ENCODE measurements at places on chromosomes 5 and 9.

- DNase-seq, result no peak
Measured at GRCh38 chr5:139882961-139883539, 87.4 kb downstream of the PSD2 start.

- DNase-seq, result no peak
Measured at GRCh38 chr9:113356686-113357292, 7.4 kb downstream of the BSPRY start.

- no peak for DNase-seq
Measured at GRCh38 chr9:92185096-92185495, 69.9 kb upstream of the SPTLC1 start.

DNA sequence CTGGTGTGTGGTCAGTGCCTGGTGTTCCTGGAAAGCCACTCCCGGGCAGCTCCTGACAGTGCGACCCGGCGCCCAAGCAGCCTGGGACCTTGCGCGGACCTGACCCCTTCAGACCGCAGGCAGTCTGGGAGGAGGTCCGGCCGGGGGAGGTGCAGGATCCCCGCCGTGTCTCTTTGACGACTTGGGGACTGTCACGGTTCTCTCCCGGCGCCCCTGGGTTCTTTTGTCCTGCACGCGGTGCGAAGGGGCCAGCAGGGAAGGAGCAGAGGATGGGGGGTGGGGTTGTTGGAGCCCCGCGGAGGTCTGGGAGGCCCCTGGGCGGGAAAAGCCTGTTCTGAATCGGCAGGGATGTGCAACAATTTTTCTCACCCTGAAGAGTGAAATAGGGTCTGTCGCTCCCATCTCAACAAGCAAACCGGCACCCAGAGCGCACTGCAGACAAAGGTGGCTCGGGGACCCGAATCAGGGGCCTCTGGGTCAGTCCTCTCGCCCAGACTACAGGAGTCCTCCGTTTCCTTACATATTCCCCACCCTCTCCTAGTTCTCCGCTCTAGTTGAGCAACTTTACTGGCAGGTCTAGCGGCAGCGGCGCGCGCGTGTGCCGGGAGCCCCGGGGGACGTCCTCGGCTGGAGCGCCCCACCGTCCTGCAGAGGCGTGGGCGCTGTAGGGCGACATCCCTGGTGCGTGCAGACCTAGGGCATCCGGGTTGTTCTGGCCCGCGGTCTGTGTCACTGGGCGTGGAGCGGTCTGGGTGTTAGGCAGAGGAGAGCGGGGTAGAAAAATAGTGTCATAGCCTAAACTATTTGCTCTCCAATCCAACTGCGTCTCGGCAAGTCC, 1.2 kb downstream of the VCAN start:
- no peak for DNase-seq

DNA sequence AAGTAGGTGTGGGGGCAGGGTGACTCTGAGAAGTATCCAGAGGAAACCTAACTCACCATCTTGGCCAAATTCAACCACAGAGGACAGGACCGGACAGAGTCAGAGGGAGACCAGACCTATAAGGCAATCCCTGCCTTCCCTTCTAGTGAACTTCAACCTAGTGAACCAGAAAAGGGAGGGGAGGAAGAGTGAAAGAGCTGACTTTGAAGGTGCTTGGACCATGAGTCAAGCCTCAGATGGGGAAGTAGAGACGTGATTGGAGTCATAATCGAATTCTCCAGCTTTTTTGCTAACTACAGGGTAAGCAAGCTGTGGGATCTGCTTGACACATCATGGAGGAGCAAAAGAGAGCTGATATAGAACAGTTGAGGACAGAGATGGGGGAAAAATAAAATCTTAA, 18.8 kb upstream of the KIF2A start:
- DNase-seq, result no peak

- DNase-seq, result no peak
Measured at GRCh38 chr9:6873857-6874256, 116.1 kb downstream of the KDM4C start.

- DNase-seq, result no peak
Measured at GRCh38 chr5:72530196-72530595, 23.0 kb upstream of the ZNF366 start.

- no peak for DNase-seq
Measured at GRCh38 chr9:14515571-14516198, 177.5 kb downstream of the ZDHHC21 start.

GRCh38 chr5:12876541-12877298, 972.5 kb upstream of the CTNND2 start:
- no peak for DNase-seq

DNA sequence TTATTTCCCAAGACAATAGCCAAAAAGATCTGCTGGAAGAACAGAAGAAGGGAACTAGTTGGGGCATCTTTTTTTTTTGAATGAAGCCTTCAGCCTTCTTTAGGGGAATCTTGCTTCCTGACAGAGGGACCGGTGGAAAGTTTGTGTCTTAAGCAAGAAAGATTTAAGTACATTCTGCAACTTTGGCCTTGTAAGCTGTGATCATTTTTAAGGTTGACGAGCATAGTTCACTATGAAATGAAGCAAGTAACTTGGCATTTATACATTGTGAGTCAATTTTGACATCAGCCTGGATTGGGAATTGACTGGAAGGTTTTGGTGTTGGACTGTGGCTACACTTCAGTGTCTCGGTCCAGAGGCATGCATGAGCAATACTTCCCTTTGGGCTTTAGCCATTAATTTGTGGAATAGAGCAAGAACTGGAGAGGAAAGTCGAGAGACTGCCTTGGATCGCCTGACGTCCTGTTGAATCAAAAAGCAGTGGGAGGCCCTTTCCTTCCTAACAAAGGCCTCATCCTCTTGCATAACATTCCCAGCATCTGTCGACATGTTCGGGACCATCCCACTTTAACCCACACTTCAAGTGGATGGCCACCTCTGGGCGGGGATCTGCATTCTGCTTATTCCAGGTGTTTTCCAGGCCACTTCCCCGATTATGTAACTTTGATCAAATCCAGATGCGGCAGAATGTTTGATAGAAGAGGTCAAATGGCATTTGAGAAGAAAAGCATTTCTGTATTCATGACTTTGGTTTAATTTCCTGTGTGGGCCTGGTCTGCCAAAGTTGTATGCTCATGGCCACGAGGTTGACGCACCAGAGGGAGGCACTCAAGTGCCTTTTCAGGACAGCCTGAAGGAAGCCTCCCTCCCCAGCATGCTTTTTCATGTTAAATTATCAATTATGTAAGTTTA, 12.5 kb downstream of the ABL1 start:
- DNase-seq, result no peak

DNA sequence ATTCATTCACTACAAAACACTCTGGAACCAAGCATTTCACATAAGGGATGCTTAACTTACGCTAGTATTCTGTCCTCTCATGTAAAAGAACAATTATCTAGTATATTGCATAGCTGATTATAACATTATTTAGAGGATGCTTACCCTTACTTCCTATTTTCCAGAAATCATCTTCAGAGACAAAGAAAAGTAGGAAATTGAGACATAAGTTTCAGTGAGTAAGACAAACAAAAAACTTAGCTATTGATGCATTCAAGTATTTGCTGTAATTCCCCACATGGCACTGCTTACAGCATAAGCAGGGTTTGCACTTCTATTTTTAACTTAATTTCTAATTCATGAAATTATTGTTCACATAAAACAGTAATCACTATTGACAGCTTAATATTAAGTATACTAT, 104.8 kb upstream of the SREK1 start:
- no peak for DNase-seq

- DNase-seq, result no peak
Measured at GRCh38 chr5:147818290-147818689, 13.2 kb downstream of the SPINK1 start.

GRCh38 chr9:3177936-3178335, 334.0 kb upstream of the PUM3 start:
- DNase-seq, result no peak

- no peak for DNase-seq
Measured at GRCh38 chr5:125113328-125113727, 366.9 kb upstream of the ZNF608 start.

DNA sequence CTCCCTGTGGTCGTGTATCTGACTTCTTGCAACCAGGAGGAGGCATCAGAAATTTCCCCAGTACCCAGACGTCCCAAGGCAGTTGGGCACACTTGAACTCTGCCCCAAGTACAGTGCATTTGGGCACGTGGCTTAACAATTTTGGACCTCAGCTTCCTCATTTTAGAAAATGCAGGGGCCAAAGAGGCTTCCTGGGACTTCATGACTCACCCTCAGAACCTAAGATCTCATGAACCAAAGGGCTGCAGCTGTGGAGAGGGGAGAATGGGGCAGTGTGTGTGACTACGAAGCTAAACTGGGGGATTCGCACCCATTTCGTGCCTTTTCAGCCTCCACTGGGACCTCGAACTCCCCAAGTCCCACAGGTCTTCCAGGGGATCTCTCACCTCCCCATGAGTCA, 59.2 kb downstream of the SYK start:
- DNase-seq, result no peak

DNA sequence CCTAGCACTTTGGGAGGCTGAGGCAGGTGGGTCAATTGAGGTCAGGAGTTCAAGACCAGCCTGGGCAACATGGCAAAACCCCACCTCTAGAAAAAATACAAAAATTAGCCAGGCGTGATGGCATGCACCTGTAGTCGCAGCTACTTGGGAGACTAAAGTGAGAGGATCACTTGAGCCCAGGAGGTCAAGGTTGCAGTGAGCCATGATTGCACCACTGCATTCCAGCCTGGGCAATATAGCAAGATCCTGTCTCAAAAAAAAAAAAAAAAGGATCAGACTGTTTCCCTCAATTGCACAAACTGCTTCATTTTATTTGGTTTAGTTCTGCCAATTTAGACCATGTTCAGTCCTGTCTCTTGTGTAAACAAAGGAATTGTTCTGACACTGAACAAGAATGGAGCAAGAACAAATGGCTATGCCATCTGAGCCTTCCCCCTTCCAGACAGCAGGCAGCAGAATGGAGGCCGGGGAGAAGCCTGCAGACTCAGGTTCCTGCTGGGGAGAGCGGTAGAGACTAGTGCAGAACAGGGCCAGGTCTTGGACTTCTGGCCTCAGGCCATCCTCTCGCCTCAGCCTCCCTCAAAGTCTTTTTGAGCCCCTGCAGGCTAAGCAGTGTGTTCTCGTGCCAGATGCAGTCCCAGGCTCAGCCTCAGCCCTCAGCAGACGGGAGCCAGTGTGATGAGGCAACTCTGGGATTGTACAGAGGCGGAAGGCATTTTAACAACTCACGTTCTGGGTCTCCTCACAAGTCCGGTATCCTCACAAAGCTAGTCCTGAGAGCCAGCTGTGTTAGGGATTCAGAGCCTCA, 18.2 kb downstream of the HNRNPH1 start:
- no peak for DNase-seq

DNA sequence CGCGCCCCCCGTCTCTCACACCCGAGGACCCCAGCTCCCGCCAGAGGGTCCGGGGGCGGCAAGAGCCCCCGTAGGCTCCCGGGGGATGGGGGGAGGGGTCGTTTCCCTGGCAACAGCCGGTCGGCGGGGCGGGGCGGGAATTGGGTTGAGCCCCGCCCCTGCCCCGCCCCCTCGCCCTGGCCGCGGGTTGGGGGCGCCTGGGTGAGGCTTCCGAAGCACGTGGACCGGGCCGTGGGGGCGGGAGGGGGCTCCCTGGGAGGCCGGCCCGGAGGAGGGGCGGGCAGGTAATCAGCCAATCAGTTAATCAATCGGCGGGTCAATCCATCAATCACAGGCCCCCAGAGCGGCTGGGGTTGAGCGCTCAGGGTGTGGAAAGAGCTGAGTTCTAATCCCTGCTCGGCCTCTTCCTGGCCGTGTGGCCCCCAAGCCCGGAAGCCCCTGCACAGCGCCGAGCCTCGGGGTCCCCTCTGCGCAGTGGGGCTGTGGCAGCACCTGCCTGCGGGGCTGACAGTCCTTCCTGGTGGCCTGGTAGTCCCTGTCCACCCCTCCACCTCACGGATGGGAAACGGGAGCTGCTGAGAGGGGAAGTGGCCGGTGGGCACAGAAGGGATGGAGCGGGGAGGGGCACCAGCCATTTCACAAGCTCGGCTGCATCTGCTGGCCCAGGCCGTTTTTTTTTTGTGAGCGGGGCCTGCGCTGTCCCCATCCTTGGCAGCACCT, 174.2 kb upstream of the IER5L start:
- no peak for DNase-seq

GRCh38 chr5:67379753-67380152, 183.2 kb upstream of the CD180 start:
- DNase-seq, result no peak

- DNase-seq, result no peak
Measured at GRCh38 chr5:157167214-157167621, 1.2 kb upstream of the GARIN3 start.

DNA sequence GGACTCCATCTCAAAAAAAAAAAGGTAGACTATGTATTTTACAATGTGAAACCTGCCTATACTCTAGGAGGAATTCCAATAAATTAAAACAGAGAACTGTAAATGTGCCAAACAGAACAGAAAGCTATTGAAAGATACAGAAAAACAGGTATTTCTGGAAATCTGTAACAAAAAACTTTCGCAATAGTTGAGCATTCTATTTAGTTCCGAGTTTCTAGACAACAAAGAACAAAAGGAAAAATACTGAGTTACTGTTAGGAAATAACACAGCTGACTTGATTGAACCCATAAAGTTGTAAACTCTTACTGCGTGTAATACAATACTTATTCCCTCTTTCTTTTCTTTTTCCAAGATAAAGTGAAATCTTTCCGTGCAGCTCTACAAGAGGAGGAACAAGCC, 18.6 kb downstream of the DIMT1 start:
- no peak for DNase-seq

Measured in T-helper 9 cell (primary cell).